ENCODE measurements at places on chromosomes 6 and 20.

DNA sequence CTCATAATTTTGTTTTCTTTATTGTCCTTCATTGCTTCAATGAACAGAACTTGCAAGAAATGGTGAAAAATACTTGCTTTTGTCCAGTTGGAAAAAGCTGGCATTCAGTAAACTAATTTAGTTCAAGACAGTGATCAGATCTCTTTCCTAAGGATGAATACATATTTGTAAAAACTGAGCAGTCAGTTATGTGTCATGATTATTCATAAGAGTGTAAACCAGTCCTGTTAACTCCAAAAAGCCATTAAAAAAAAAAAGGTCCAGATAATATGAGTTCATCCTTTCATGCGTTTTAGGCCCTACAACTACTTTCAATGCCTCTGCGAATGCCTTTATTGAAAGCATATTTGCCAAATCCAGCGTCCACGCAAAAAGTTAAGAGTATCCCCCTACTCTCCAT is 609 bp downstream of the PGM3 start:
- no peak for DNase-seq

DNA sequence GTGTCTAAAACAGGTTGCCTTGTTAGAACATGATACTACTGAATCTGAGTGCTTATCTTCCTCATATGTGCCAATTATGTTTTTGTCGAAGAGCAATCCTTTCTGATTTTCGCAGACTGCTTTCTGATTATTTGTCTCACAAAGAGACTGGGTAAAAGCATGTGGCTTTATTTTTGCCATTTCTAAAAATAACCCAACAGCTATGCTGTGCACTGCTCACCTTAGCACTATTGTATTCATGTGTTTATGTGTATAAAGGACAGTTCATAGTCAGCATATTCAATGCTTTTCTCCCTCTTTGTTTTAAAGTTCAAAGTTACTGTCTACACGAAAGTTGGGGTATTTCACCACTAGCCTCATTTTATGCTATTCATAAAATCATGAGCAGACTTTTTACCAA is 127.0 kb downstream of the SGK1 start:
- DNase-seq = no peak

DNA sequence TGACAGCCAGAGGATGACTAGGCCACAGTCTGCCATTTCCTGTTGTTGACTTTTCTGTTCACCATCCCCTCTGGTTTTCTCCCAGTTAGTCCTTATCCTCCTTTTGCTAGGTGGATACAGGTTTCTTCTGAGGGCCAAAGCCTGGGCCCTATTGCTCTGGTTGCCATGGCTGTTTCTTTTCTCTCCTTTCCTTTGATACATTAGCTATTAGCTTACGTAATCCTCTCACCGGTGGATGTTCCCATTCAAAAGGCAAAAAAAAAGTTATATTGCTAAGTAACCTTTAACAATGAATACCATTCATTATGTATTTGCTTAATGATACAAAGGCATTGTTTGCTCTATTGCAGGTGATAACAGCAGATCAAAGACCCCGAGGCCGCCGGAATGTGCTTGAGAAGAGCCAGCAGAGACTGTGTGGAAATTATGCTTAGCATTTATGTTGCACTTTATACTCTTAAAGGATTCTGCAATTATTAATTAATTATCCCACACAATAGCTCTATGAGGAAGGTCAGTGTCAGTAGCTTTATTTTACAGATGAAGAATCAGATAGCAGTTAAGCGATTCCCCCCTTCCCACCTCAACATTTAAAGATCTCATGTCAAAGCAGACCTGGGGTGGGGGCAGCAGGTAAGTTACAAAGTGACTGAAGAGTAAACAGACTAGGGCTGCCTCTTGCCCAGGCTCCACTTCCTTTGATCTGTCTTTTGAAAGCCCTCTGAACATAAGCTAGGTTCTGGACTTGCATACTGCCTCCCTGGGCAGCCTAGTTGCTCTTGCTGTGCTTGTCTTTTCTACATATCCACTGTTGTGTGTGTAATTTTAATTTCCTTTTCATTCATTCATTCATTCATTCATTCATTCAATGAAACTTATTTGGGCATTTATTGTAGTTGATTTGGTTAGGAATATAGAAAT is 14.5 kb upstream of the TFB1M start:
- no peak for DNase-seq

DNA sequence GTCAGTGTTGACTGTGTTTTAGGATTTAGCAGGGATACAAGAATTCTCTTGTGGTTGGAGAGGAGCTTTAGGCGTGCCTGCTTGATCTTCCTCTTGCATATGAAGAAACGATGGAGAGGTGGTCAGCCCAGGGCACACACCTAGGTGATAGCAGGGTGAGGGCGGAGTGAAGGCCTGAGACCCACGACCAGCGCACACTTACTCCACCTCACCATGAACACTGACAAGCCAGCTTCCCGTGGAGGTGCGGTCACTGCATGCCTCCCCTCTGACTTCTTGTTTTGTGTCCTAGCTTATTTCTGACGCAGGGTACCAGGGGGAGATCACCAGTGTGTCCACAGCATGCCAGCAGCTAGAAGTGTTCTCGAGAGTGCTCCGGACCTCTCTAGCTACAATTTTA is 8.1 kb downstream of the NELFCD start:
- no peak for DNase-seq

DNA sequence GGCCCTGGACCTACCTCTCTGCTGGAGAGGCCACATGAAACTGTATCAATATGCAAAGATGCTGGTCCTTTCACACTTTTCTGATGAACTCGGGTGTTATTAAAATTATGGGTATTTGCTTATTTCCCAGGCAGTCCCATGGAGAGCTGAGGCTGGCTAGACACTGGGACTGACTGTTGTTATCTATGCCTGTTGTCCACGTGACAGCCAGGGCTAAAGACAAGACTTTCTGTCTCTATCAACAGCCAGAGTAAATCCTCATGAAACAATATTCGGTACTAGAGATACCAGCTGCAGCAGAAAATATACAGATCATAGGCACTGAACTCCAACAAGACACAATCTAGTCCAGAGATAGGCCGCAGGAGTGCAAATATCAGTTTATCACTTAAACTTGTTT is 236.4 kb downstream of the FOXA2 start:
- no peak for DNase-seq

DNA sequence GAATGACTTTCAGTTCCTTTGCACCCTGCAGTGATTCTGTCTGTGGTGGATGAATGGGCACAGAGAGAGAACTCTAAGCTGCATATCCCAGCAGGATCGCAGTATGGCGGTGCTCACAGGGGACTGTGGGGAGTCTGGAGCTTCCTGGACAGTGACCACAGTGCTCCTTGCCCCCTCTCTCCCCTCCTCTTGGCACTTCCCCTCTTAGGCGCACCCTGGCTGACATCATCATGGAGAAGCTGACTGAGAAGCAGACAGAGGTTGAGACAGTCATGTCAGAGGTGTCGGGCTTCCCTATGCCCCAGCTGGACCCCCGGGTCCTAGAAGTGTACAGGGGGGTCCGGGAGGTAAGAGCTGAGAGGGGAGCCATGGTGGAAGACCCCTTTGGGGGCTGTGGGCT is 8.6 kb downstream of the BYSL start:
- DNase-seq = no peak

- no peak for DNase-seq
Measured at GRCh38 chr20:3311623-3312022, 72.6 kb upstream of the SLC4A11 start.

DNA sequence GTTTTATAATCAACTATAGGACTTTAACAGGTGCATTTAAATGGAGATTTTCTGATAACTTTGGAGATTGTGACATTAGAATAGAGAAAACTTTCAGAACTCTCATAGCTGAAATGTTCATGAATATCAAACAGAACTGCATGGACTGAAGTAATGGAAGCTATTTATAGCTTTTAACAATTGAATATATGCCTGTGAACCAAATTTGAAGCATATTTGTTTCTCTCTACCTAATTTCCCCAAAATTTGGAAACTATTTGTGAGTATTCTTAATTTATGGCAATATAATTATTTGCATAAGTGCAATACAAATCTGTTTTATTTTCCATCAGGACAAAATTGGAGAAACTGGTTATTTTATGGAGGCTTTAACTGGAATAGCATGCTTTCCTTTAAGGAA is 96.6 kb downstream of the PLG start:
- no peak for DNase-seq

DNA sequence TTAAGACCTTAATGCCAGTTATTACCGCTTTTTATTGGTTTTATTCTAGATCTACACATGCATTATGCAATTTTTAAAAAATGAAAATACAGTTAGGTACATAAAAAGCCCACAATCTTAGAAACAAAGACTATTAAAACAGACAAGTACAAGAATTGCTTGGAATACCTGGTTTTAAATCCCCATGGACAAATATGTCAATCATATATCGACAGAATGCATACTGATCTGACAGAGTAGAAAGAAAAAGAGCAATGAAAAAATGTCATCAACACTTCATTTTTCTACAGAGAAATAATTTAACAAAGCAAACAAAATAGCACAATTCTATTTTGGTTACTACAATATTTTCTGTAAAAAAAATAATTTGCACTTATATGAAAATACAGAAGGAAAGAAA is 139.7 kb downstream of the TRDN start:
- no peak for DNase-seq

DNA sequence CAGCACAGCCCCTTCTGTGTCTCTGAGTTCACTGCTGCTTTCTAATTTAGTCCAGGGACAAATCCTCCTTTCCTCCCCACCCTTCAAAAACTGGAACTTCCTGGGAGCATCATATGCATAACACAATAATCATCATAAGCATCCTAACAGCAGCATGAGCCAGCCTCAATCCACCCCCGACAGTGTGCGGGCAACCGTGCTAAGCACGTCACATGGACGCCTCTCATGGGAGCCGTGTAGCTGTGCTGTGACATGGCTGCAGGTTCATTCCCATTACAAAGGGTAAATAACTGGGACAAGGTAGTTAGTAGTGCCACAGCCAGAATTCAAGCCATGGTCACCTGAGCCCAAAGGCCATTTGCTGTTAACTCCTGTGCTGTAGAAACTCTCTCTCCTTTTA is 24.5 kb upstream of the ULBP3 start:
- no peak for DNase-seq

GRCh38 chr20:45419188-45420091 is 3.5 kb downstream of the PIGT start:
- peak; percentile 80 for DNase-seq

DNA sequence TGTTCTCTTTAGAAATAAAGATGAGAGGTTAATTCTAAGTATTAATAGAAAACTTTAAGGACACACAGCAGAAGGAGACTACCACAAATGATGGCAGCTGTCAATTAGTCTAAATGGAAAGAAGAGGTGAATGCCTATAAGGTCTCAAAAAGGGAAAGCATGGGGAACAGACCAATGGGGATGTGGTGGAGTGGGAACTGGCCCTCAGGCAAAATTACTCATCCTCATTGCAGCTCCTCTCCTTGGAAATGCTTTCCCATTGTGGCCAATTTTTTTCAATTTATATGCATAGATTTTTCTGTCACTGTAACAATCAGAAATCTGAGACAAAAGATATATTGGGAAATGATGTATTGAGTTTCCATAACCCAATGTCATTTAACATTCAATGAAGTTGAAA is 222.9 kb upstream of the DEFB112 start:
- DNase-seq = no peak

- DNase-seq = no peak
Measured at GRCh38 chr20:17137692-17138091, 89.1 kb upstream of the PCSK2 start.

- no peak for DNase-seq
Measured at GRCh38 chr6:53879608-53880007, 84.8 kb downstream of the LRRC1 start.

GRCh38 chr6:121651420-121651819 is 216.0 kb downstream of the GJA1 start:
- no peak for DNase-seq

- DNase-seq = no peak
Measured at GRCh38 chr20:57693002-57693582, 16.7 kb downstream of the PMEPA1 start.

DNA sequence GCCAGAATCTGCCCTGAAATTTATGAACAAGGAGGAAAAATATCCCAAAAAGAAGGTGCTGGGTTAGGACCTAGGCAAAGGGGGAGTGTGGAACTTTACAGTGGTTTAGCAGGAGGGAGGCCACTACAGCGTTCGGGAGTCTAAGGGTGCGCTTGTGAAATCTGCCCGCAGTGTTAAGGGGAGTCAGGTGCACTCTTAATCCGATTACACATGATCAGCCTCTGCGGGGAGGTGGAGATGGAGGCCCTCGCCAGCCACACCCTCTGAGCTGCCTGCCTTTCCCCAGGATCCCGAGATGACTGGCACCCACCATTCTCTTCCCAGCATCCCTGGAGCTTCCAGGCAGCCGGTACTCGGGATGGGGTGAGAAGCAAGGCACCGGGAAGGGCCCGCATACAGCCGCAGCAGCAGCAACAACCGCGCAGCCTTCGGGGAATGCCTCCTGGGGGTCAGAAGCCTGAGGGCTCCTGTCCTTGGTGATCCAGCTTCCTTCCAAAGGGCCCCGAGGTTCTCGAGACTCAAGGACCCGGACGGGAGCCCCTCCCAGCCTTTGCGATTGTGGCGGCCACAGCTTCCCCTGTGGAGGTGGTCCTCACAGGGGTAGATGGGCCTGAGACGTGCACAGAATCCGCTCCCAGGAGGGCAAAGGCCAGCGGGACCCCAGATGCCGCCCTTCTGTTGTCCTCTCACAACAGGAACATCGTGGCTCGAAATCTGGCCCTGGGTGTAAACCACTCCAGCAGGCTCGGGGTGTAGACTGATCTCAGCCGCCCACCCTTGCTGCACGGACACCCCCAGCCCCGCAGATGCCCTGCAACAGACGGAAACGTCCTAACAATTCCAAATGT is 57.3 kb upstream of the CST7 start:
- DNase-seq = no peak

DNA sequence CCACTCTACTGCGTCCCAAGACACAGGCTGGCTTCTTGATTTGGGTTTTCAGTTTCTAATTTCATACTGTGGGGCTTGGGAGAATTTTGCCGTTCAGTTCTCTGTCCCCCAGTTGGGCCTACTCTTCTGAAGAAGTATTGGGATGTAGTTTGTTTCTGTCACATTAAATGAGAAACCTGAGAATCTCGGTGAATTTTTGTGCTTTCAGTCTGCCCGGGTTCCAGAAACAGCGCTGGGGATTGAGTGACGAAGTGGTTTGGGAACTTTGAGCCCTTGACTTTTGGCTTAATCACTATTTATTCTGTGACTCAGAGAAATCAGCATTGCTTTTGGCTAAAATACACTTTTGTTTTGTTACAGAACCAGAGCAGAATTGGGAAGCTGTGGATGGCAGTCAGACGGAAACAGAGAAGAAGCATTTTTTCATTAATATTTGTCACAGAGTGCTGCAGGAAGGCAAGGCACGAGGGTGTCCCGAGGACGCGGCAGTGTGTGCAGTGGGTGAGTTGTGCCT is 74.0 kb downstream of the IGF2R start:
- DNase-seq = no peak

- DNase-seq = no peak
Measured at GRCh38 chr6:146827216-146827928, 228.6 kb downstream of the ADGB start.

DNA sequence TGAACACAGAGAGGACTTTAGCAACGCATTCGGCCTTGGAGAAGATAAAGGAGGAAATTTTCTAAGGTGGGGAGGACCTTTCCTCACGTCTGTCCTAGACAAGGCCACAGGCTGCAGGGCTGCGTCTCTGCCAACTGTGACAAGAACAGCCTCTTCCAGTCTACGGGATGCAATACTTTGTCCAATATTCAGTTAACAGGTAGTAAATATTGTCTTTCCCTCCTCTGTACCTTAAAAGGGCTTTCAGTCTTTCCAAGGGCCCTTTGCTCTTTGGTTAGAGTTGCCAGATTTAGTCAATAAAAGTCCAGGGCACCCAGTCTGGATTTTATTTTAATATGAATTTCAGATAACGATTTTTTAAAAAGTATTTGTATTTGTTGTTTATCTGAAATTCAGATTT is 78.2 kb downstream of the ELOVL4 start:
- DNase-seq = no peak

- no peak for DNase-seq
Measured at GRCh38 chr20:48721324-48722001, 106.3 kb downstream of the PREX1 start.
